ENCODE measurements at places on chromosomes 13 and 19. TPM values are rescaled to one million over a fixed set of nuclear protein-coding genes. Genes with fewer than 3 reads are reported as not detected.

DNA sequence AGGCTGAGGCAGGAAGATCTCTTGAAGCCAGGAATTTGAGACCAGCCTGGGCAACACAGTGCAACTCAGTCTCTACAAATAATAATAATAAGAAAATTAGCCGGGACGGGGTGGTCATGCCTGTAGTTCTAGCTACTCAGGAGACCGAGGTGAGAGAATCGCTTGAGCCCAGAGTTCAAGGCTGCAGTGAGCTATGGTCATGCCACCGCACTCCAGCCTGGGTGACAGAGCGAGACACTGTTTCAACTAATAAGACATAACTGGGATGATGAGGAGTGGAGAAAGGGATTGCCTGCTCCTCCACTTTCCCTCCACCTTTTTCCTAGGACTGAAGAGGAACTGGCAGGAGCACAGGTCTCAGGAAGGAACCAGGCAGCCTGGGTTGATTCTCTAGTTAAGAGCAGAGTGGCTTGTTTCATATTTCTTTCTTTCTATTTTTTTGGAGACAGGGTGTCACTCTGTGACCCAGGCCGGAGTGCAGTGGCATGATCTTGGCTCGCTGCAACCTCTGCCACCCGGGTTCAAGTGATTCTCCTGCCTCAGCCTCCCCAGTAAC lies 4.6 kb upstream of the GPI start:
- DNase-seq: no peak

GRCh38 chr13:69109891-69110525 lies 997.6 kb upstream of the ATXN8OS start:
- DNase-seq: no peak

- DNase-seq: no peak
These were observed 41.6 kb upstream of the AMER2 start for GRCh38 chr13:25213715-25214114.

- DNase-seq: no peak
These were observed 5.8 kb upstream of the TMC4 start for GRCh38 chr19:54178581-54179261.

DNA sequence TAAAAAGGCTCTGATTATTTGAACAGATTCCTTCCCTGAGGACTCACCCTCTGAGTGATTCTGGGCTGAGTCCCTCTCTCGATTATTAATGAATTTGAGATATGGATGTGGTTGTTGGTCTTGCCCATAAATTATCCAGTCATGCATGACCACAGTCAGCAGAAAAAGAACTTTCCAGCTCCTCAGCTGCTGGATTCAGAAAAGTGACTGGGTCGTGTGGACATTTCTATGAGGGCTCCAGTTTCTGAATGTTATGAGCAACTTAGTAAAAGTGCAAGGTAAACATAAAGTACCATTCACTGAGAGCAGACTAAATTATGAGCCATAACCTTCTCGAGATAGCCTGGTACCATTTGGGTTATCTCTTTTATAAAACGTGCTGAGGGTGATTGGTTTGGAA lies 100.1 kb upstream of the CLDN10 start:
- no peak for DNase-seq

GRCh38 chr13:43000676-43001075 lies 8.6 kb upstream of the EPSTI1 start:
- no peak for DNase-seq

DNA sequence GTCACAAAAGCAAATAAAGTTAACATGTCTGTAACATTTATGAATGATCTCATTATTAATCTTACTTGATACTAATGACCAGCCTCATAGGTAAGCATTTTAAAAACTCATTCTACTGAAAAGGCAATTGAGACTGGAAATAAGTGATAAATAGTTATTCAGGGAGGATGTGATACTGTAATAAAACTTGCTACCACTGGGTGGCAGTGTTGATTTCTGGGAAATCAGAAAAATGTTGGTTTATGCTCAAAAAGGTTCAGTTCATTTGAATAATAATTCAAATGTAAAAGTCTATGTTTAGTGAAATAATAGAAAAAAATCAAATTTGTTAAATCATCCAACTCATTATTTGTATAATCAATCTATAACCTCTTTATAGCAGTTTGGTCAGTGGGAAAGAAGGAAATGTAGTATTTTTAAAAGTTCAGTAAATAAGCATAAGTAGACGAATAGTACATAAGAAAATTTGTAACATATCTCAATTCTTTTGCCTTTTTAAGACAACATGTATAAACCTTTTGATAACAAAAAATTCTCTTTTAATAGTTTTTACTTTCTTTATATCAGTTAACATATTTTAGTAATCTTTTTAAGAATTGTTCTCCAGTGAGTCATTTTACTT lies 9.6 kb downstream of the ABHD13 start:
- no peak for DNase-seq

DNA sequence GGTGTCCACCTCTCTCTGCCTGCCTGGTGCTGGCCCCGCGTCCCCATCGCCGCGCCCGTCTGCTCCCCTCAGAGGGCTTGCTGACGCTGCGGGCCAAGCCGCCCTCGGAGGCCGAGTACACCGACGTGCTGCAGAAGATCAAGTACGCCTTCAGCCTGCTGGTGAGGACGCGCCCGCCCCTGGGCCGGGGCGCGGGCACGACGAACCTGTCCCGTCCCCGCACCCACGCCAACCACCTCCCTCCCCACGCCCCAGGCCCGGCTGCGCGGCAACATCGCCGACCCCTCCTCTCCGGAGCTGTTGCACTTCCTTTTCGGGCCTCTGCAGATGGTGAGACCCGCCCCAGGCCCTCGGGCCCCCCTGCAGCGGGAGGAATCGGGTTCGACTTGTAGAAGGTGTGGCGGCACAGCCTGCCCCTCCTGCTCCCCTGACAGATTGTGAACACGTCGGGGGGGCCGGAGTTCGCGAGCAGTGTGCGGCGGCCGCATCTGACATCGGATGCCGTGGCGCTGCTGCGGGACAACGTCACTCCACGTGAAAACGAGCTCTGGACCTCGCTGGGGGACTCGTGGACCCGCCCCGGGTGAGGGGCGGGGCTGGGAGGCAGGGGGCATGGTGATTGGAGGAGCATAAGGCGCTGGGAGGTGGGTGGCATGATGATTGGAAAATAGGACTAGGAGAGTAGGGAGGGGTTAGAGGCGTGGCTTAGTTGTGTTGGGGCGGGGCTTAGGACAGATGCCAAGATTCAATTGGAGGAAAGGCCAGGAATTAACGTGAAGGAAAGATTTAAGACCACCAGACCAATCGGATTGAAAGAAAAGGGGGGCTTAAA lies 6.6 kb downstream of the EPS8L1 start:
- no peak for DNase-seq

DNA sequence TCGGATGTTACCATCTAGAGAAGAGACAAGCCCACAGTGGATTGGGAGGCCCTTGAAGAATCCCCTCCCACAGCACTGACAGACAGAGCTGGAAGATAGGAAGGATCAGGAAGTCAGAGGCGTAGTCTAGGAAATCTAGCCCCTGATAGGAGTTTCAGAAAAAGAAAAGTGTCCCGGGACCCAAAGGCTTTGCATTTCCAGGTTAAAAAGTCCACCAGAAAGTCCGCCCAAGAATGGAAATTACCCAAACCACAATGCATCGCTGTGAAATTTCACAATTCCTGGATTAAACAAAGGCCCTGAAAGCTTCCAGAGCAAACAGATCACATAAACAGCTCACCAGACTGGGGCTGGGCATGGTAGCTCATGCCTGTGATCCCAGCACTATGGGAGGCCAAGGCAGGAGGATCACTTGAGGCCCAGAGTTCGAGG lies 146.9 kb downstream of the KDM4B start:
- no peak for DNase-seq

- DNase-seq: no peak
These were observed 153.5 kb downstream of the LMO7 start for GRCh38 chr13:75789451-75790197.

DNA sequence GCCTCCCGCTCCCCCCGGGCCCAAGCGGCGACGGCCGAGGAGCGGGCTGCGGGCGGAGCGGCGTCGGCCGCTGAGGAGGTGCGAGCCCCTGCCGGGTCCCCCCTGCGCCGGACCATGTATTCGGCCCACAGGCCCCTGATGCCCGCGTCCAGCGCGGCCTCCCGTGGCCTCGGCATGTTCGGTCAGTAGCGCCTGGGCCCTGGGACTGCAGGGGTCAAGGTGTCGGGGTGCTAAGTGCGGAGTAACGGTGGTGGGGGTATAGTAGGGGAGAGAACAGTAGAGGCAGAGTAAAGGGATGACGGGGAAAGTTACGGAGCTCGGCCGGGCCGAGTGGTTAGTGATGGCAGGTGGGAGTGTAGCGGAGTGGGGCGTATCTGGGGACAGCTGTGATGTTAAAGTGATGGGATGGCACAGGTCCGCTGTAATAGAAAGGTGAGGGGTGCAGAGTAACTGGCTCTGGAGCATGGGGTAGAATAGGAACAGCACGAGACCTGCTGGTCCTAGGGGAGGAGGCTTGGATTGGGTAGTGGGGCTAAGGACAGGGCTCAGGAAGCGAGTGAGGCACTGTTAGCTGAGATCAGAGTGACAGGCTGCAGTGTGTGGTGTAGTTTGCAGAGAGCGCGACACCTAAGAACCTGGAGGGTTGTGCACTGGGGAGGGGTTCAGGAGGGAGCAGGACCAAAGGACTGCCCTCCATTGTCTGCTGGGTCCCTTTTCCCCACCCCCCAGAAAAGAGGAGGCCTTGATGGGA lies 15.7 kb downstream of the CIC start:
- DNase-seq: peak; percentile 35

- DNase-seq: no peak
These were observed 1.6 kb downstream of the C19orf44 start for GRCh38 chr19:16497837-16498236.

GRCh38 chr19:41718761-41719160 lies 10.3 kb downstream of the CEACAM5 start:
- no peak for DNase-seq

- no peak for DNase-seq
These were observed 12.9 kb downstream of the COL4A2 start for GRCh38 chr13:110319774-110320509.

GRCh38 chr19:56748378-56748777 lies 76.8 kb upstream of the ZNF835 start:
- no peak for DNase-seq

GRCh38 chr19:45468803-45469131 lies 971 bp downstream of the FOSB start:
- DNase-seq: no peak

The PTGIR gene
- 0.96 TPM for total RNA-seq

The CNFN gene
- total RNA-seq: not detected

The SHFL gene
- 61.7 TPM for total RNA-seq

The SPRYD7 gene
- 1.1 TPM for total RNA-seq

The SSC5D gene
- total RNA-seq: 0.42 TPM

The DAND5 gene
- not detected for total RNA-seq

The NTF4 gene
- not detected for total RNA-seq

The METTL21C gene
- not detected for total RNA-seq
